ENCODE measurements at places on chromosomes 7 and 10.

DNA sequence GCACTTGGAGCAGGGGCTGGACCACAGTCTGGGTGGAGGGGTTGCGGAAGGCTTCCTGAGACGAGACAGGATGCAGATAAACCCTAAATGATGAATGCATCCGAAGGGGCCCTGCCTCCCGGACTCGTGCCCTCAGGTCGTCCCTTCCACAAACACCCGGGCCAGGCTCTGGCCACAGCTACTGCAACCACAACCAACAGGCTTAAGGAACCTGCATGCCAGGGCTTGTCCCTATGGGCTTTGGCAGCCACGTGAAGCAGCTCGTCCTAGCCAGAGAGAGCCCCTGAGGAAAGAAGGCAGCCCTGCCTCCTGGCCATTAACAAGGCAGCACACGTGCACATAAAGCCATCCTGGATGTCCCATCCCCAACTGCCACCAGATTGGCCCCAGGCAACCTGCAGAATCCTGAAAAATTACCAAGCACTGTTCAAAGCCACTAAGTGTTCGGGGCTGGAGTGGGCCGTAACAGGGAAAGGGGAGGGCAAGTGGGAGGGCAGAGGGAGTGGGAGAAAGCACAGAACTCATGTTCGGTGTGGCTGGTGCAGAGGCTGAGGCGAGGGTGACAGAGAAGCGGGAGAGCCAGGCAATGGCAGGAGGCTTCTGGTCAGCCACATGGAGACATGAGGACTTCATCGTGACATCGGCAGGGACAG is 62.7 kb downstream of the MAD1L1 start:
- no peak for DNase-seq

DNA sequence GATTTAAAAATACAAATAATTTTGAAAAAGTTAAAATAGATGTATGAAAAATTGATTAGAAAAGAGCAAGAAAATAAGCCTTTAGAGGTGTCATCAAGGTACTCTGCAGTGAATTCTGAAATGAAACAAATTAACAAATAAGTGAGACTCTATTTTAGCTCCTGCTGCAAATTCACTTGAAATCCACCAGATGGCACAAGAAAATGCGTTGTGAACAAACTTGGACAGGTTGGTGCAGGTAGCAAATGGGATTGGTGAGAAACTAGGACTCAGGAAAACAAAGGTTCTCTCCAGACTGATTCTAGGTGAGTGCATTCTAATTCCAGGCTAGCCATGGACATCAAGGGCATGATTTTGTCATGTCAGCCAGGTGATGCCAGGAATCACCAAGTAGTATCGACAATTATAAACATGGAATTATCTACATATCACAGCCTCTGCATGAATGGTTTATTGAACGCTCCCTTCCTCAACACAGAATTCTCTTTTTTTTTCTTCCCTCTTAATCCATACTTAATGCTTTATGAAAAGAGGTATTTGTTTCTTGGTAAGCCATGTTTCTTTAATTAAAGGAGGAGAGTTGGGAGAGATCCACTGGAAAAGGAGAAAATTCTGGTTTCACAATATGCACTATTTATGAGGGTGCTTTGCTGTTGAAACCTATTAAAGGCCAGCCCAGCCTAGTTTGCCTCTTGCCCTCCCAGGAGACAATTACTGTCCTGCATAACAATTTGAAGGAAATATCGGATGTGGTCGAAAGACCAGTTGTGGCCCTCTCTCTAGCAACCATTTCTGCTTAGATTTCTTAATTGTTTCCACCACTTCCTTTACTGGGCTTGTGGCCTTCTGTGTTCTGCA is 118.1 kb downstream of the ZNF365 start:
- DNase-seq: peak; percentile 21

DNA sequence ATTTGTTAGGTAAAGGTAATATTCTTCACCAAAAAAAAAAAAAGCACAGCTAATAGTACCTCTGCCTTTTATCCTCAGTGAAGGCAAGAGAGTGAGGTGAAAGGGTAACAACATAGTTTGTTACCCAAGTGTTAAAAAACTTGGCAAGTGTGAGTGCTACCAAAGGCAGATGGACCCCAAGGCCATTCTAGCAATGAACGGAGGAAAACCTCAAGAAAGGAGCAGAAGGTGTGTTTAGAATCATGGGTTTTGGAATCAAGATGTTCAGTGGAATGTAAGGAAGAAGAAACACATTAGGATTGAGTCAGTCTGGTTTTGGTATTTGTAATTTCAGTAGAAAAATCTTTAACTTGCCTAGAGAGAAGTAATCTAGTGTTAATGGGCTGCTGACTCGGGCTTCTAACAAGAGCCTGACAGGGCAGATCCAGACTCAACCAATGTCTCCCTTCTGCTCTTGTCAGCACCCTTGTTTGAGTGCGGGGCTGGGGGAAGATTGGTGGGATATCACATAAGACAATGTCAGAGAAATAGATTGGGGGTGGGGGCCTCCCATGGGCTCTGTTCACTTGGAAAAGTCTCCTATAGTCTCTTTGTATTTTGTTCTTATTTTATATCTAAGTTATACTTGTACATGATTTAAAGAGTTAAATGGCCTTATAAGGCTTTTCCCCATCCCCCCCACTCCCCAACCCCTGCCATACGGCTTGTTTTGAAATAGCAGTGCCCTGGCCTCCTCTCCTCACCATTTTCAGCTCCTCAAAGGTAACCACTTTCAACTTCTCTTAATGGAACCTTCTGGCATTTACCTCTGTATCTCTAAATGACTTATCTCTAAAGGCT is 44.4 kb downstream of the SCD start:
- DNase-seq: no peak

- DNase-seq: peak; percentile 2
Measured at GRCh38 chr10:73650537-73651331, 5.1 kb downstream of the SYNPO2L start.

- no peak for DNase-seq
Measured at GRCh38 chr7:66258409-66258808, 53.3 kb downstream of the TPST1 start.

DNA sequence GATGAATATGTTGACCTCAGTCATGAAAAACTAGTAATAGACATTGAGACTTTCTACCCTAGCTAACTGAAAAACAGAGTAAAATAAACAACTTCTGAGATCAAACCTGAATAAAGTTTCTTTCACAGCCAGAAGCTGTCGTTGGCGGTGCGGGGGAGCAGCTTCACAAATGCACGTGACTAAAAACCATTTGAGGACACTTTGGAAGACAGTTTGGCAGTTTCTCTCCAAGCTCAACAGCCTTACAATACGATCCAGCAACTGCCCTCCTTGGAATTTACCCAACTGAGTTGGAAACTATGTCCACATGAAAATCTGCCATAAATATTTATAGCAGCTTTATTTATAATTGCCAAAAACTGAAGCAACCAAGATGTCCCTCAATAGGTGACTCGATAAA is 63.1 kb downstream of the CYTH3 start:
- no peak for DNase-seq

GRCh38 chr10:84478151-84478550 is 149.8 kb downstream of the CCSER2 start:
- DNase-seq: no peak

DNA sequence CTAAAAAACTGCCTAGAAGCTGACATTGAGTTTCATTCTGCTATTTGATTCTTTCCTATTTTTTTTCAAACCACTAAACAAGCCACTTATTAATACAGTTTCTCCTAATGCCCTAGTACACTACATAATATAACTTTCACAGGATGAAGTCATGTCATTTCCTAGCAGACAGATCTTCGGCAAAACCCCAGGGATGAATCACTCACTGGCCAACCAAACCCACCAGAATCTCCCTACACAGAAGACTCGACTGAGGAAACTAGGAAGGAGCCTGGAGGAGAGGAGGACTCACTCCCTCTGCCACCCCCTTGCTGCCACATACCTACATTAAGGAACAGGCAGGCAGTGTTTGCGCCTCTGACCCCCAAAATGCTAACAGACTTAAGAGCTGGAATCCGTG is 33.4 kb downstream of the XPNPEP1 start:
- no peak for DNase-seq

DNA sequence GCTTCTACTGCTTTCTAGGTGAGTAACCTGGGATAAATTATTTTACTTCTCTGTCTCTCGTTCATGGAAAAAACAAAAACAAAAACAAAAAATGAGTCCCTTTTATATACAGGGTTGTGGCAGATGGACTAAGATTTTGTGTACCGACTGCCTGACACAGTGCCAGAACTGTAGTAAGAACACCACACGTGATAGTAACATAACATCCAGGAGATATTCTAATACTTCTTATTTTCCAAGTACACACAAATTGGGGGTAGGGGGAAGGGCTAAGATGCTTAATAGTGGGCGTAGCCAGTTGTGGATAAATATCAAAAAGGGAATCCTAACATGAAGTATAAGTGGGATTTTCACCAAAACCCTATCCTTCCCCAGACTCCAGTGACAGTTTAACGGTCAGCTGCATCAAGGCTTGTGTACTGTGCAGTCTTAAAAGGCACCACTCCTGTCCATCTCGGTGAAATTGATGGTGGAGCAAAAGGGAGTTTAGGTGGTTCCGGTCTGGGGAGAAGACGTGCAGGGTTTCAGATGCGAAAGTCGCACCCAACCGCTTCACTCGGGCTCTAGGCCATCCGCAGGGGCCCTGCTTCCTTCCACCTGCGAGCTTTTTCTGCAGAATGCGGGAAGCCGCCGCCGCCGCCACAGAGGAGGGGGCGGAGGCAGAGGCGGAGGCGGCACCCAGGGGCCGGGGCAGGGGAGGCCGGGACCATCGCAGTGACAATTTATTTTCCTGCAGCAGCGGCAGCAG is at the start of gene STAMBPL1:
Gene STAMBPL1, plus strand, starts transcription at position 712 of the 748 bp plus-strand sequence. CDS start 21,464 bp downstream, outside the sequence.
- peak; percentile 77 for DNase-seq

DNA sequence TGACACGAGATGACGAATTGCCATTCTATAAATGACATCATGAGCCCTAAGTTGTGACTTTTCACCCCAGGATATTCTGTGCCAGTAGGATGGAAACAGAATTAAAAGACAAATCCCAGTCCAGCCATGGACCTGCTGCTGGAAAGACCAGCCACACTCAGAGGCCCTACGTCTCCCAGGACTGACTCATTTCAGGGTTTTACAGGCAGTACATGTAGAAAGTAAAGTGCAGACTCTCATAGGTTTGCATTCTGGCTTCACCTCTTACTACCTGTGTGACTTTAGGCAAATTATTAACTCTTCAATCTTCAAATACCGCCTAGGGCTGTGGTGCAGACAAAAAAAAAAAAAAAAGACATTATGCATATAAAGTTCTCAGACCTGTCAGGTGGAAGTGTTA is 188.8 kb downstream of the NEBL start:
- no peak for DNase-seq

DNA sequence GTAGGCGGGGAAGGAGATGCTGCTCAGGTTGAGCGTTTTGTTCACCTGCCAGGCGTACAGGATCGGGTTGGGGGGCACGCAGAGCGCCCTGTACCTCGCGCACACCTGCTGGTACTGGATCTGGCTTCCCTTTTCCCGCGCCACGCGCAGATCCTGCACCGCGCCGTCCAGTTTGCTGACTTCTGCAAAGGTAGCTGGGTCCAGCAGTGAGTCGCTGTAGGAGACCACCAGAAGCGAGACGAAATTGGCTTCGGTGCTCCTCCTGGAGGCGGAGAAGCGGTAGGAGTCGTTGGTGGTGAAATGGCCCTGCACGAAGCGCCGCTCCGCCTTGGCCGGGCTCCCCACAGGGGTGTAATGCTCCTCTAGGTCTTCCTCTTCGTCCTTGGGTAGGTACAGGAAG is 90.7 kb upstream of the RAB18 start:
- no peak for DNase-seq

DNA sequence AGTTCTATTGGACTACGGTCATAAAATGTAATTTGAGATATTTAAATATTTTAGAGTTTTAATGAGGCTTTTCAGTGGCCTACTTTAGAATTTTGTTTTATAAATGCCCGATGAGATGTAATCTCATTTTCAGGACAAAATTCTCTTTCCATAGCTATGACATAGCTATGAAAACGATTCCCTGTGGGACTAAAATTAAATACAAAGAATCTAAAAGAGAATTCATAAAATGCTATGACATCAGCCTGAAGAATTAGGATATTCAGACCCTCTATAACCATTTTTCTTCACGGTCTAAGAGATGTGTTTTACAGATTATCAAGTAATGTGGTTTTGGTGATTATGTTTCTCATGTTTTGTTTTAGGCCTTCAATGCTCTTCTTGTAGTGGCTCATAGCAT is 48.2 kb upstream of the ODAD2 start:
- DNase-seq: no peak

Data from CD4-positive, alpha-beta T cell treated with Interleukin-10 for 1 hour (primary cell).